ENCODE measurements at places on chromosomes 13 and 19.

- no peak for DNase-seq
Measured at GRCh38 chr13:95258619-95259194, 42.5 kb downstream of the ABCC4 start.

GRCh38 chr13:51524829-51525566, 59.3 kb upstream of the WDFY2 start:
- no peak for DNase-seq

DNA sequence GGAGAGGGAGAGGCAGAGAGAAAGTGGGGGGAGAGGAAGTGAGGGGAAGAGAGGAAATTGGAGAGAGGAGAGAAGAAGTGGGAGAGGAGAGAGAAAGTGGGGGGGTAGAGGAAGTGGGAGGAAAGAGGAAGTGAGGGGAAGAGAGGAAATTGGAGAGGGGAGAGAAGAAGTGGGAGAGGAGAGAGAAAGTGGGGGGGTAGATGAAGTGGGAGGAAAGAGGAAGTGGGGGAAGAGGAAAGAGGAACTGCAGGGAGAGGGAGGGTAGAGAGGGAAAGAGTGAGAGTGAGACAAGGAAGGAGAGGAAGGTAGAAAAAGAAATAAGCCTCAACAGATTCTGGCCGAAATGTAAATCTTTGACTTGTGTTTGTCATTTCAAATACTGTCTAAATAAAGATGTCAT, 146.6 kb downstream of the KLF12 start:
- no peak for DNase-seq

- DNase-seq: peak; percentile 79
Measured at GRCh38 chr13:33080972-33081590, 64.9 kb downstream of the KL start.

- DNase-seq: no peak
Measured at GRCh38 chr13:26503826-26504594, 53.5 kb upstream of the WASF3 start.

- DNase-seq: no peak
Measured at GRCh38 chr13:77374786-77375185, 47.9 kb upstream of the MYCBP2 start.

DNA sequence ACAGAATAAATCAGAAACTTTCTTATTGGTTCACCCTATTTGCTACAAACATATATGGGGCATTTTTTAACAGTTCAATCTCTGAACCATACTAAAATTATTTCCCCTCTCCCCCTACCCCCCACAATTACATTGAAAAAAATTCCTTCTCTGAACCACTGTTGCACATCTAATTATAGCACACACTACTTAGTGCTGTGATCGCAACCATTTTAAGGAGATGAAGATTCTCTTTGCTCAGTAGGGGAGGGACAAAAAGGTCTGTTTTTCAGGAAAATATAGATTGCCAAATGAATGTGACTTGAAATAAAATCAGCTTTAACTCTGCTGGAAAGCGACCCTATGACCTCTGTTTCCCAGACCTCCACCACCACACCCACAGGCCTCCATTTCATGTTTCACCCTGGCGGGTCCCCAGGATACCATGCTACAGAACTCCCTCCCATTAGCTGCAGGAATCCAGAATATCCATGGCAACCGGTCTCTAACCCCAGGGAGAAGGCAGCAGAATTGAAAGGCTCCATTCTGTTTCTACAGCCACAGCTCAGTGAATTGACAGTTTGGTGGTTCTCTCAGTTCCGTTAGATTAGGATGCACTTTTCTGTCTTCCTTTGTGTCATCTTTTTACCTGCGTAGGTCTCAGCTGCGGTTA, 286.3 kb downstream of the TBC1D4 start:
- peak; percentile 54 for DNase-seq

DNA sequence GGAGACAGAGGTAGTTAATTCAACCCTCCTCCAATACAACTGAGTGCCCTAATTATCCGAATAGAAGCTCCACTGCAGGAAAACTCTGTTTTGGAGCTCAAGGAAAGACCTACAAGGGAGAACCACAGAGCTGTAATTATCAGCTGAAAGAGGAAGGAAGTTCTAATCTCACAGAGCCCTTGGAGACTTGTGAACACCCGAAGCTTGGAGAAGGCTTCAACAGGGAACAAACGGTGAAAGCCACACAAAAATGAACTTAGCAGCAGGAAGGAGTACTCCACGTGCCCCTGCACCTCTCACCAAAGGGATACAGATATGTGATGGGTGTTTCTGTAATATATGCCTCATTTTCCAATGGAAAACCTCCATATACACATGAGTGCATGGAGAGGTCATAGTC, 61.1 kb downstream of the IRS2 start:
- no peak for DNase-seq

DNA sequence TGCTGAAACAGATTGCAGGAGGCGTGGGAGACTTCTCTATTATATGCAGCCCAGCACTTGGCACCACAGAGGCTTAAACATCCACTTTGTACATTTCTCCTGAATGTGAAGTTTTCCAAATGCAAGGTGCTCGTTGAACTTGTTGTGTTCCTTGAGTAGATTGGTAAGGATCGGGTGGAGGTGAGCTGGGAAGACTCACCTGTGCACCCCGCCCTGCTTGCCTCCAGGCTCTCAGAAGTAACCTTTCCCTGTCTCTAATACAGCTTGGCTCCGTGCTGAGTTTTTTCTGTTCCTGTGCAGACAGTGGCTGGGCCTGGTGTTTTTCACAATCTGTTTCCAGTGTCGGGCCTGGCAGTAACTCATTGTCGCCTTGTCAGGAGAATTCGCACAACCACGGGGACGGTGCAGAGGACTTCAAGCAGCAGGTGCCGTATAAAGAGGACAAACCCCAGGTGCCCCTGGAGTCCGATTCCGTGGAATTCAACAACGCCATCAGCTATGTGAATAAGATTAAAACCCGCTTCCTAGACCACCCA, 12.3 kb downstream of the SIN3B start:
- no peak for DNase-seq

- DNase-seq: peak; percentile 49
Measured at GRCh38 chr19:8370176-8371010, 6.4 kb downstream of the ANGPTL4 start.

DNA sequence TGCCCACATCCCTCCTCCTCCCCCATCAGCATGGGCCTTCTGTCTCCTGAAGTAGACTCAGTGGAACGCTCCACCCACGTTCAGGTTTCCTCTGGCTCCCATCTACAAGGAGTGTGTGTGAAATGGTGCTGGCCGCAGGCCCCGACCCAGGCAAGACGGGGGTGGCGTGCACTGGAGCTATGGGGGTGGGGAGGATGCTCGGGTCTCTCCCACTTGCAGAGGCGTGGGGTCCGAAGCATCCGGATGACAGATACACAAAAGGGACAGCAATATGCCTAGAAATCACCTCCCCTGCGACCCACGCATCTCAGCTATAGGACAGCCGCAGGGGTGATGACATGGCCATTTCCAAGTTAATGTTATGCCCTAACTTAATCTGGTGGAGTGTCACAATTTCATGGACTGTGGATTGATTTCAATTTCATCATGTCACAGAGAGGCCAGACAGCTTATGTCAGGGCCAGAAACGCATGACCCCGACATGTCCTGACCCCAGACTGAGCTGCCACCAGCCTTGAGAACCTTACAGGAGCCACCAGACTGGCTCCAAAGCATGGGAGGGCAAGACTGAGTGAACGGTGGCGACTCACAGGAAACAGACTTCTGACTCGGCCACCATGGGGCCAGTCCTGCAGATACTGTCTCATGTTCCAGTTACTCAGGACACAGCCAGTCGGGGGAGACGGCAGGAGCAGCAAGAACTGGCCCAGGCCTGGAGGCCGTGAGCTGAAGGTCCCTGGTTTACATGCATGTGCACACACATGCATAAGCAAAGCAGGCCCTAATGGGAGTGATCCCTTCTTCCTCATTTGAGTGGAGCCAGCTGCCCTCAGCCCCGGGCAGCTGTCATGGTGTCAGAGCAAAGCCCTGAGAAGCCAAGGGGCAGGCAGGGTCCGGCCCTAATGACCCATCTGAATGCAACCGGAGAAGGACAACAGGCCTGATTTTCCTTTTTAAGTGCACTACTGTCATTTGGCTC, 82.2 kb downstream of the SLC7A1 start:
- peak; percentile 47 for DNase-seq

GRCh38 chr19:3849092-3849491, 19.7 kb downstream of the ZFR2 start:
- no peak for DNase-seq

DNA sequence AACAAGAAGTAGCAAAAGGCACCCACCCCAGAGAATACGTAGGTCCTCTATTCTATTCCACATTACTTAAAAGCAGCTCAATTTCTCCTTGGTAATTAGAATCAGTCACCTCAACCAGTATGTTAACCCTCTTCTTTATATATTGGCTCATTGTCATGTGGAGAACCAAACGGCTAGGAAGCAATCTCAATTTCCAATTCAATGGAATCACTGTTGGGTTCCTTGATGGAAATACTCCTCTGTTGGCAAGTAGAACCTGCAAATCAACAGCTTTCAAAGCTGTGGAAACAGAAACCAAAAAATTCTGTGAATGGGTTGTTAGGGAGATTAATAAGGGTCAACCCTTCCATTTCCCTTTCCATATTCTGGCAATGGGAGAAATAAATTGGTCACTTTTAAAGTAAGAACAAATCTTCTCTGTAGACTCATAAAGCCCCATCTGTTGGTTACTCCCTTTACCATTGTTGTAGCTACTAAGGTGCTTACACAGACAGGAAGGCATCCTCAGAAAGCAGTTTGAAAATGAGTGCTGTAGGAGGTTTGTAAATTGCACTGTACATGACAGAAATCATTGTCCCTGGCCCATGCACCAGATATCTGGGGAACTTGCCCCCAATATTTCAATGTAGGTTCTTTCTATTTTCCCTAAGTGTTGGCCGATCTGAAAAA, 138.6 kb upstream of the UFM1 start:
- no peak for DNase-seq

GRCh38 chr13:60838581-60838980, 441.6 kb downstream of the TDRD3 start:
- DNase-seq: no peak

- no peak for DNase-seq
Measured at GRCh38 chr19:676339-677105, at the start of gene FSTL3. Gene FSTL3, plus strand, starts transcription at chr19:676392. Its CDS starts 32 bp downstream, at chr19:676424.

DNA sequence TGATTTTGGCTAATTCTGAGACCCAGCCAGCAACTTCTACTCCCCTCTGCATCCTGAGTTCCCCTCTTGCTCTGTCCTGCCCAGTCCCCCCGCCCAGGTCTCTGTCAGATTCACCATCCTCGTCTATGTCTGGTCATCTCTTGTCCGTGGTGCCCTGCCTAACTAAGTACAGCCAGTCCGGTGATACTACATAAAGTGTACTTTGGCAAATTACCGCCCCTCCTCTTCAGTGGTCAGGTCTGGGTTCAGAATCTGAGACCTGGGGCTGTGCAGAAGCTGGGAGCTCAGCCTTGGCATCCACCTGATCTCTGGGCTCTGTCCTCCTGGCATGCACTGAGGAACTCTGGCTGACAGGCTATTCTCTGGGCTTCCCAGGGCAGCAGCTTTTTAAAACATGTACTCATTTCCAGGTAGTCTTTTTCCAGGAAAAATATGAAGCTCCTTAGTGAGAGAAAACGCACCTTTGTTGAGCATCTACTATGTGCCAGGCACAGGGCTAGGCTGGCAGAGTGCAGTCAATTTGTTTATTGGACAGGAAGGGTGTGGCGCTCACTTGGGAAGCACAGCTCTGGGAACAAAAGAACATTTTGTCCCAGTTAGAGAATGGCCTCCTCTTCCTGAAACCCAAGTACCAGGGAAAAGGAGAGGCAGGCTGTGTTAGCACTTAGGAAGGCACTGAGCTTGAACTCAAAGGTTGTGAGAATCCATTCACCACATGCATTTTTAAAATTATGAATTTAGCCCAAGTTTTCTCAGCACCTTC, 88.9 kb downstream of the TSHZ3 start:
- DNase-seq: peak; percentile 55

DNA sequence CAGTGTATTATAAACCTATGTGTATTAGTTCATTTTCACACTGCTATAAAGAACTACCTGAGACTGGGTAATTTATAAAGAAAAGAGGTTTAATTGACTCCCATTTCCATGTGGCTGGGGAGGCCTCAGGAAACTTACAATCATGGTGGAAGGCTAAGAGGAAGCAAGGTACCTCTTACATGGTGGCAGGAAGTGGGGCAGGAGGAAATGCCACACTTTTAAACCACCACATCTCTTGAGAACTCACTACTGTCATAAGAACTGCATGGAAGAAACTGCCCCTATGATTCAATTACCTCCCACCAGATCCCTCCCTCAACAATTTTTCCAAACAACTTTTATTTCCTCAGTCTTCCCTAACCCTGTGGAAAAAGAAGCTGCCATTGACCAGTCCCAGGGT, 14.5 kb upstream of the TPP2 start:
- no peak for DNase-seq

DNA sequence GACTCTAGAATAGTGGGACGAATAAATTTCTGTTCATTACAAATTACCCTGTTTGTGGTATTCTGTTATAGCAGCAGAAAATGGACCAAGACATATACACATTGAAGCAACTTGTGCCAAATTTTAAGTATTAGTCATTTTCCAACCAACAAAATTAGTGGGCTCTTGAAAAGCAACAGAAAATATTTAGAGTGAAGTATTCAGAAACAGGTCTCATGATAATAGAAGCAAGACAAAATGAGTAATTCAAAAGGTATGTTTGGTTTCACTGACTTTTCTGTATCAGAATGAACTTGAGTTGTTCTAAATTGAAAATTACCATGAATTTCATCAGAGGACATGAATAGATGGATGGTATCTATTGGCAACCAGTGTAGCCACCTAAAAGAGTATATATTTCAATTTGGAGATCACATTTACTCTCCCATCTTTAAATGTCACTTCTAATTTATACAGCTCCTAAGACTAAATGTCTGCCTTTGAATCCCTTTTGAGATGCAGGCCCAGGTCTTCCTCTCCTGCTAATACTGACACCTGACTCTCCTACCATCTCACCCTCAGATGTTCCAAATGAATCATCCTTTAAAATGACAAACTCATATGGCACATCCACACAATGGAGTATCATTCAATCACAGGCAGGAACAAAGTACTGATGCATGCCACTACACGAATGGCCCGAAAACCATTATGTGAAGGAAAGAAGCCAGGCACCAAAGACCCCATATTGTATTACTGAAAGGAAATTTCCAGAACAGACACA, 40.7 kb upstream of the DOCK9 start:
- peak; percentile 74 for DNase-seq

DNA sequence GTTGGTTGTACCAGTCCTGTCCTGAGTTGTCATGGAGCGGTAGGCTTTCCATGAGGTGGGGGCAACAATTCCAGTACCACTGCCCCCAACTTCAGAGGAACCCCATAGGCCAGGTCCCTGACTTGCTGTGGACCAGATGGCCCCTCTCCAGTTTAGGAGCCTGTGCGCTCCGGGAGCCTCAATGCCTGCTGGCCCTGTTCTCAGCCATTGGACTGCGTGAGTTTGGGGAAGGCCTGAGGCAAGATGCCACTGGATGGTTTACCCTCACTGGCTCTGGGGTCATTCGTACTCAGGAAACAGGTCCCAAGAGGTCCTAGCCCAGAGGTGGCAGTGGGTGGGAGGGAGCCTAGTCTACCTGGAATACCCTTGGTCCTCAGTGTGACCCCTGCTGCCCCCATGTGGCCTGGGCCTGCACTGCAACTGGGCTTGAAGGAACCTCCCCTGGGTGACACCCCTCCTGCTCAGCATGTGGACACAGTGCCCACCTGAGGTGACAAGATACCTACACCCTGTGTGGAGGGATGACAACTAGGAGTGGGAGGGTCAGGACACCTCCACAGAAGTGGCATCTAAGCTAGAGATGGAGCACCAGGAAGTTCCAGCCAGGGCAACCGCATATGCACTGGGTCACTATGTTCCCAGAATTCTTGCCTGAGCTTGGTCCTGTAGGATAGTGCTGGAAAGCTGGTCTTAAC, 6.0 kb upstream of the PRR19 start:
- DNase-seq: peak; percentile 44

- no peak for DNase-seq
Measured at GRCh38 chr19:33953592-33953991, 156.9 kb downstream of the KCTD15 start.

GRCh38 chr13:92984151-92984550, 242.5 kb upstream of the GPC6 start:
- no peak for DNase-seq
